ENCODE measurements at places on chromosomes 12 and 14.

DNA sequence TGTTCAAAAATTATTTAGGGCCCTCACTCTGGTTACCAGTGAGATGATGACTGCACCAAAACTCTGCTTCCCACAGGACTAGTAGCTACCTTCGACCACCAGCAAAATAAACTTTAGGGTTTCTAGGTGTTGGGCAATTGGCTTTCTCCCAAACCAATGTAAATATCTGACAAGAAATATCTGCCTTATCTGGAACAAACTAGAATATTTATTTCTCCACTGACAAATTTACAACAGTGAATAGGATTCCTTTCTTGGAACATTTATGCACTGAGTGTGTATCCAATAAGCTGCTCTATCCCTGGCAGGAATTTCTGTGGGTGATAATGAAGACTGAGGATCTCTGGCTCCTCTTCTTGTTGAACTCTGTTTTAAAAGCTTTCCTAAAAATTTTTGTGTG lies 148.6 kb downstream of the SLC6A15 start:
- no peak for DNase-seq

DNA sequence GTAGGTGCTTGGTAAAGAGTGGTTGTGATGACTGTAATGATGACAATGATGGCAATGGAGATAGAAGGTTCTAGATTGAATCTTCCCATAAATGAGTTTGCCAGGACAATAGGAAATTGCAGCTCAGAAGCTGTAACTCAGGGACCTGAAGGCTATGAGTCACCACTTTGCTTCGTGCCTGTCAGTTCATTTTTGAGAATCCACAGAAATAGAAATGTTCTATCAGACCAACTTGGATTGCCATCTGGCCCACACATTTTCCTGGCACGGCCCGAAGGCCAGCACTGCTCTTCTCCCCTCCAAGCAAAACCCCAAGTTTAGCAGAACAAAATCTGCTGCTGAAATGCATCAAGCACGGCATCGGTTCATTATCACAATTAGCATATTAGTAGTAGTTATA lies 1127.0 kb downstream of the BCL11B start:
- DNase-seq: no peak

DNA sequence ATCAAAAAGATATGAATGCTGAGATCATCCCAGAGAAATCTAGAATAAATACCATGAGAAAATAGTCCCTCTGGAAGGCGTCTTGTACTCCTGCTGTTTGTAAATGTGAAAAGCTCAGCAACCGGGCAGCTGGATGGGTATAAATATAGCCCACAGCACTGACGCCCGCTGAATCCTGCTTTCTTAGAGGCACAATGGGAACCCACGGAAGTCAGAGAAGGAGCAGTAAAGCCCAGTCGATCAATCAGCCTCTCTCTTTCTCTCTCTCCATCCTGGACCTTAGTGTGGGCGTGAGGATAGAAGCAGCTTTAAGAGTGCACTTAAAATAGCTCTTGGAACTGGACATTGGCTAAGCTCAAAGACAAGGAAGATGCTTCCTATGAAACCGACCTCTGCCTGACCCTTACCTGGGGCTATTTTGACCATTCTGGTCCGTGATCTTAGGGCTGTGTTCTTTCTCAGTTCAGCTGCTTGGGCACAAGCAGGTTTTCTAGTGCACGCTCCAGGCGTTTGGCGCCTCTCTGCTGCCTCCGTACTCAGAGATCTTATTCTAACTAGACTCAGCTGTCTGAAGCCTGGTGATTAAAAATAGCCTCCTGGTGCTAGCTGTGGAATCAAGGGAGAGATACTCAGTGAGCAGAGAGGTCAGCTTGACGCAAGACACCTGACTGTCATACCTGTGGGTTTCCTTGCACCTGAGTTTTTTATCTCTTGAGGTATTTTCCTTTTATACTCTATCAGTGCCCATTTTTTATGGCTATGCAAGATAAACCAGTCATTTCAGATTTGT lies 144.6 kb downstream of the ETV6 start:
- no peak for DNase-seq

- DNase-seq: no peak
Measured at GRCh38 chr12:497501-498160, 37.9 kb downstream of the B4GALNT3 start.

DNA sequence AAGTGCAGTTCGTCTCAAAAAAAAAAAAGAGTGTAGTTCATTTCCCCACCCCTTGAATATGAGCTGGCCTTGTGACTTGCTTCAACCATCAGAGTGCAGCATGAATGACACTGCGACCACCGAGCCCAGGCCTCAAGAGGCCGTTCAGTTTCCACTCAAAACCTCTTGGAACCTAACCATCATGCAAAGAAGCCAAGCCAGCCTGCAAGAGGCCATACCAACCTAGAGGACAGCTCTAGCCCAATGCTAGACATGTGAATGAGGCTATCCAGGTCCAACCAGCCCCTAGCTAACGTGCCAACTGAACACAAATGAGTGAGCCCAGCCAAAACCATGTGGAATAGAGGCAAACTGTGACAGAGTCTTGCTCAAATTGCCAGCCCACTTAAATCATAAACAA lies 29.7 kb downstream of the R3HDM2 start:
- DNase-seq: no peak

DNA sequence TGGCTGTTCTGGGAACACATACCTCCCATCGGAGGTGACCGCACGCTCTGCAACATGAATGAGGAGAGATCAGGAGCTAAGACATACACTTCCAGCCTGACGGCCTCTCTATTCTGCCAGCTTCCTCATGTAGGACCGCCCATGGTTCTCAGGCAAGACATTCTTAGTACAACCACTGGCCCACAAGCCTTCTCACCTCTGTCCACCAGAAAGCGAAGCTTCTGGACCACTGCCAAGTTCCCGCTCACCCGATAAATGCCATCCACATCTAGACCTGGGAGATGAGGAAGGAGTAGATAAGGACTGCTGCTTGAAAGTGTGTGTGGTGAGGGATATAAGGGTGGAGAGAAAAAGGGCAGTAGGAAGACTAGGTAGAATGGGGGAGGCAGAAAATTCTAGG lies 5.2 kb downstream of the ARHGAP9 start:
- DNase-seq: no peak

DNA sequence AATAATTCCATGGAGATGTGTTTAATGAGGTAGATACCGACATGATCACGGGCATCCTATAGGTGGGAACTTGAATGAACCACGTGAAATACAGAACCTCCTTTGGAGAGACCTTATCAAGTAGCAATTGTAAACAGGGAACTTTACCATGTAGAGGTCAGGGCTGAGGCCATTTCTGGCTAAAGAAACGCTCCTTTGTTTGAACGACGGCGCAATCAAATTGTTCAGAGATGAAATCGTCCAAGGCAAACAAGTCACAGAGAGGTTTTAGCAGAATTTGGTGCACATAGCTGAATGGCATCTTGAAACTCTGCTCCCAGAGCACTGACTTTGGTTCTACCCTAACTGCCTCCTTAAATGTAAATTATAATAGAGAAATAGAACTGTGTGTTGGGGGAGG lies 9.8 kb downstream of the PRIMA1 start:
- no peak for DNase-seq

- DNase-seq: no peak
Measured at GRCh38 chr14:77599889-77600288, 16.5 kb downstream of the SPTLC2 start.

- DNase-seq: no peak
Measured at GRCh38 chr12:6845395-6845794, 4.7 kb downstream of the GNB3 start.

GRCh38 chr12:115020091-115020490 lies 336.1 kb upstream of the TBX3 start:
- no peak for DNase-seq

- no peak for DNase-seq
Measured at GRCh38 chr12:77019920-77020319, 45.4 kb downstream of the E2F7 start.

DNA sequence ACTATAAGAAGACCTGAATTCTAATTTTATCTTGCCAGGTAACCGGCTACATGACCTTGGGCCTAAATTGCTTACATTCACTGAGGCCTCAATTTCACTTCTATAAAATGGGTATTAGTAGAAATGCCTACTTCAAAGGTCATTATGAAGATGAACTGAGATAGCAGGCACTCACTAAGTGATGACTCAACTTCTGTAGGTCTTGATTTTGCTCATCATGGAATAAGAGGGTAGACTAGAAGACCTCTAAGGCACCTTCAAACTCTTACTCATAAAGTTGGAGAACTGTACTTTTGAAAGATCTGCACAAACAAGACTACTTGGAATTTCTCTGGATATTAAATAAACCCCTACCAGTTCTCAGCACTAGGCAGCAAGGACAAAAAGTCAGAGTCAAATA lies 39.3 kb upstream of the FRMD6 start:
- no peak for DNase-seq

DNA sequence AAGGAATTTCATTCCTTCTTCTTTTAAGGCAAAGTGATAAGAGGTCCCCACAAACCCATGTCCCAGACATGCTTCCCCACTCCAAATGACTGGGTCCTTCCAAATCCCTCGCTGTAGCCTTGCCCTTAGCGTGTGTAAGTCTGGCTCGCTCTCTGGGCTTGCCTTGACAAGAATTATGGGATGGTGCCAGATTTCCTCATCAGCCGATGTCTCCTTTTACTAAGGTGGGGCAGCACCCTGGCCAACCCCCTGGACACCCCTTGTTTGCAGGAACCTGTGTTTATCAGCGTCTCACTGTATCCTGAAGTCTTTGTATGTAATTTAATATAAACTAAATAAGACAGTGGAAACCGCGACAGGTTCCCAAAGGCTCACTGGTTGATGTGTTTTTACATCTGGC lies 493.3 kb downstream of the EGLN3 start:
- no peak for DNase-seq

GRCh38 chr14:73725116-73726024 lies 11.2 kb upstream of the PNMA1 start:
- no peak for DNase-seq

DNA sequence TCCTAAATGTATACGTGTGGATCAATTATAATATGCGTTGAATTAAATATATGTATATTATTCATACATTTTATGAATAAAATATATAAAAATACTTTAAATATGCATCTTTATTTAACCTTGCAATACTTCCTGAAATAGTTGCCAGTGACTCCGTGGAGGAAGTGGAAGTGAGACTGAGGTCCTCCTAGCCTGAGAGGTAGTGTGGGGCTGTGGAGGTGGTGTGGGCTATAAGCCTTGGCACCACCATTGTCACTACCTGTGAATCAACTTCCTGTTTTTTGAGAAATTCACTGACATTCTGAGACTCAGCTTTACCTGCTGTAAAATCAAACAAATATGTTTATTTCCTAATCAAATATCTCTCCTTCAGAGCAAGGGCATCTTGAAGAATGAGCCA lies 514.2 kb downstream of the VRK1 start:
- no peak for DNase-seq

GRCh38 chr14:69107407-69108003 lies 45.4 kb downstream of the DCAF5 start:
- peak; percentile 48 for DNase-seq

DNA sequence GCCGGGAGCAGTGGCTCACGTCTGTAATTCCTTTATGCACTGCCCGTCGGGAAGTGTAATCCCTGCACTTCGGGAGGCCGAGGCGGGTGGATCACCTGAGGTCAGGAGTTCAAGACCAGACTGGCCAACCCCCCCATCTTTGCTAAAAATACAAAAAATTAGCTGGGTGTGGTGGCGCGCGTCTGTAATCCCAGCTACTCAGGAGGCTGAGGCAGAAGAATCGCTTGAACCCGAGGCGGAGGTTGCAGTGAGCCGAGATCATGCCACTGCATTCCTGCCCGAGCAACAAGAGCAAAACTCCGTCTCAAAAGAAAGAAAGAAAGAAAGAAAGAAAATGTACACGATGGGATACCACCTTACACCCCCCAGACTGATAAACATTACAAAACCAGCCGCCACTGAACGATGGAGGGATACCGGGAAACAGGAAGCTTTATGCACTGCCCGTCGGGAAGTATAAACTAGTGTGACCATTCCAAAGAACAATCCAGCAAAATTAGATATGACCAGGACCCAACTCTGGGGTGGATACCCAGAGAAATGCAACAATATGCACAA lies 1.1 kb downstream of the ABCD4 start:
- no peak for DNase-seq

GRCh38 chr14:50559990-50560930 lies at the start of gene ATL1:
ATL1 (plus strand) TSS chr14:50560145; CDS start chr14:50560266, 121 bp downstream.
- peak; percentile 60 for DNase-seq

- DNase-seq: no peak
Measured at GRCh38 chr14:46034305-46034704, 617.3 kb downstream of the RPL10L start.

GRCh38 chr12:63855299-63855698 lies 10.8 kb downstream of the SRGAP1 start:
- DNase-seq: no peak

DNA sequence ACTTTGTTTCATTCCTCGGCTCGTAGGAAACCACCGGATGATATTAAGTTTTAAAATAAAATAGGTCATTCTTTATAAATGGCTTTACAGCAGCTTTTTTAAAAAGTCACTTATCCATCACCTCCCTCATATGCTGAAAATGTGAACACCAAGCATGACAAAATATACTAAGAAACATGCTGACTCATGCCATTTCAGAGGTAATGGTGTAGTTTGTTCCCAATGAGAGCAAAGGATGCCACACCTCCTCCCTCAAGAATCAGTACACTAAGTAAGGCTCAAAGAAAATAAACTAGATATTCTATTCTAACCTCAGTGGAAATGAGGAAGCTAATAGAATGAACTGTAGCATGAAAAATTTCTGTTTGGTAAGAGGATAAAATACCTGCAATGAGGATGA lies 5.5 kb upstream of the DIO2 start:
- DNase-seq: no peak

DNA sequence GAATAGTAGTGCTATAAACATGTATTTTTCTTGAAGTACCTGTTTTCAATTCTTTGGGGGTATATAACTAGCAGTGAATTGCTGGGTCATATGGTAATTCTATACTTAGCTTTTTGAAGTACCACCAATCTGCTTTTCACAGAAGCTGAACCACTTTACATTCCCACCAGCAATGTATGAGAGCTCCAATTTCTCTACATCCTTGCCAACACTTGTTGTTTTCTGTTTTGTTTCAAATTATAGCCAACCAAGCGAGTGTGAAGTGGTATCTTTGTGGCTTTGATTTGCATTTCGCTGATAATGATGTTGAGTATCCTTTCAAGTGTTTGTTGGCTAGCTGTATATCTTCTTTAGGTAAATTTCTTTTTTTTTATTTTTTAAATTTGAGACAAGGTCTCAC lies 95.7 kb downstream of the PAPLN start:
- DNase-seq: no peak

DNA sequence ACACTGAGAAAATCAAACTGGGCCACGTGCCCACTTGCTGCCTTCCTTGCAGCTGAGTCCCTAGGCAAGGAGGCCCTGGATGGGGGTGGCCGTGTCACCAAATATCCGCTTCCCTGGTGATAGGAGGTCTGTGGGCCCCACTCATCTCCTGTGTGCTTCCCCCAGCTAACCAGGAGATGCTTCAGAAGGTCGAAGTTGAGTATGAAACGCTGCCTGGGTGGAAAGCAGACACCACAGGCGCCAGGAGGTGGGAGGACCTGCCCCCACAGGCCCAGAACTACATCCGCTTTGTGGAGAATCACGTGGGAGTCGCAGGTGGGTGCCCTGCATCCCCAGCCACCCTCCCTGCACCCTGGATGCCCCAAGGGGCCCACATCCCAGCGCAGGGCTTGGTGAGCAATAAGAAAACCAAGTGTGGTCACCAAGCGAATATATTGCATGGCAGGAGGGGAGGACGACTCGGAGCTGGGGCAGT lies 6.8 kb upstream of the SIVA1 start:
- no peak for DNase-seq

- no peak for DNase-seq
Measured at GRCh38 chr14:53902307-53902706, 54.3 kb downstream of the BMP4 start.
